ENCODE measurements at places on chromosomes 1 and 21.

DNA sequence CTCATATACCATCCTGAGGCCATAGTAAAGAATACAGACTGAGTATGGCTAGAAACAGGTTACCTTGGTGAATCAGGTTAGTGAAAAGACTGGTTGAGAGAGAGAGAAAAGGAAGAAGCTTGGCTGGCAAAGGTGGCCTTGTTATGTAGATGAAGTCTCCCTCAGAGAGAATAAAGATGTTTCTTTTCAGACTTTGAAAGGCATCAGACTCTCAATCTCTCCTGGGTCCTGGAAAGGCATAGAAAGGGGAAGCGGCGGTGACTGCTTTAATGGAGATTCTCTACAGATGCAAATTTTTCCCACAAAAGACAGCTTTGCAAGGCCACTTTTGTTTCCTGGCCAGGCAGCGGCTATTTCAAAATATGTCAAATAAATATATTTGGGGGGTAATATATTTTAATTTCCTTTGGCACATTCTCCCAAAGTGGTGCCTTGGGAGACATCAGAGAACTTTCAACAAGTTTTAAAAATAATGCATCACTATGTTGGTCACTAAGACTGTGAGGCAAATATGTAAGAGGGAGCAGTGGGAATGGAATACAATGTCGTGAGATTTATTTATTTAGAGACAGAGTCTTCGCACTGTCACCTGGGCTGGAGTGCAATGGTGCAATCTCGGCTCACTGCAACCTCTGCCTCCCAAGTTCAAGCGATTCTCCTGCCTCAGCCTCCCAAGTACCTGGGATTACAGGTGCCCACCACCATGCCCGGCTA lies 46.1 kb downstream of the NPHS2 start:
- no peak for DNase-seq

GRCh38 chr1:94004924-94005323 lies 95.7 kb upstream of the GCLM start:
- DNase-seq, result no peak

- peak; percentile 89 for DNase-seq
These were observed 38.3 kb upstream of the F3 start for GRCh38 chr1:94579876-94580294.

- DNase-seq, result no peak
These were observed 7.3 kb upstream of the SAMD11 start for GRCh38 chr1:916173-917075.

DNA sequence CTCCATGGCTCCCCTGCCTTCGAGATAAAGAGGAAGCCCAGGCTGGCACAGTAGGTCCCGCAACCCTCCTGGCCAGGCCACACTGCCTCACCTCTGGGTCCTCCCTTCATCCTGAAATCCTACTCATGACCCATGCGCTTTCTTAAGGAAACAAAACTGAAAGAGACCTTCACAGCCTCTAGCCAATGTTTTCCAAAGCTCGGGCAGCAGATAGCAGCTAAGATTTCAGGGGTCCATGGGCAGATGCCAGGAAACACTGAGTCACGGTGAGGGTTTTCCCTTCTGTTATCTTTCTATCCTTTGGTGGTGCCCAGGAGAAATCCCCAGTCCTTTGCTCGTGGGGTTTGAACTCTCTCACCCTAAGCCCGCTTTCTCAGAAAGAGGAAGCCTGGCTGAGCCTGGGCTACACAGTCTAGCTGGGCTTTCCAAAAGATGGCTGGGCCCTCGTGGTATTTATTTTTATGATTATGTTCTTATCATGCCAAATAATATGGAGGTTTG lies 26.6 kb downstream of the TTC39A start:
- DNase-seq, result no peak

- DNase-seq, result no peak
These were observed 6.7 kb upstream of the ADARB1 start for GRCh38 chr21:45067462-45068285.
